Muscle of arm (tissue), 14 donors: ENCODE measurements at places on chromosomes 11 and 22.

GRCh38 chr22:37599153-37599552, 9.5 kb upstream of the GGA1 start:
- DNase-seq = peak; percentile 61

- peak; percentile 77 for DNase-seq
Measured at GRCh38 chr11:88799771-88800500, 265.8 kb downstream of the GRM5 start.

DNA sequence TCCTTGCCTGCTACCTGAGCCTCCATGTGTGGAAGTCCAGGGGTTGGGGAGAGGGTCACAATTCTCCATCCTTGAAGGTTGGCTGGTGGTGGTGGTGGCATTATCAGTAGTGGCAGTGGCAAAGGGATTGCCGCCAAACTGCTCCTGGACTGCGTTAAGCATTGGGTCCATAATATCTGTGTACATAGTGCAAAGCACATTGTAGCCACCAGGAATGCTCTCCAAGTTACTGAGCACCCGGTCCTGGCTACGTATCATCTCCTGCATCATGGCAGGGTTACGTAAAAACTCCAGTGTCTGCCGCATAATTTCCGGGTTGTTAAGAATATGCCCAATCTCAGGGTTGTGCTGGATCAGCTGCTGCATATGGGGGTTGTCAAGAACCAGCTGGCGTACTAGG, 1.2 kb downstream of the UBQLN3 start:
- DNase-seq = no peak

GRCh38 chr22:40392618-40393017, 22.2 kb downstream of the SGSM3 start:
- DNase-seq = no peak

DNA sequence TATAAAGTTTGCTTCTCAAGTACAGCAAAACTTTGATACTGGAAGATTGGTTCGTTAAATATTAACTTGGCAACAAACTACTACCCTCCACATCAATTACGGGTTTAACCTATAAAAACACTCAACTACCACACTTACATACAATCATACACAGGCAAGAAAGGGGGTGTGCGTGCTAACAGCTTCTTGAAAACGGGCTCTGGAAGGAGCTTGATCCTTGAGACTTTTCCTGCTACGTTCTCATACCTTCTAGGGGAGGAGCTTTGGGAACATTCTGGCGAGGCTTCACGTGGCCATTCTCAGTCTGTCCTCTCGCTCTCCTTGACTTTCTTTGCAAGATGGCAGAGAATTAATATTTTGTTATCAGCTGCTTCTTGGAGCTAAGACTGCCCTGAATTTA, 6.8 kb upstream of the ESAM start:
- DNase-seq = no peak

- DNase-seq = no peak
Measured at GRCh38 chr11:15843309-15843872, 513.0 kb downstream of the SOX6 start.

- DNase-seq = no peak
Measured at GRCh38 chr22:22812031-22812905, 75.3 kb upstream of the IGLL5 start.

- no peak for DNase-seq
Measured at GRCh38 chr11:111137846-111138245, 107.7 kb upstream of the POU2AF2 start.
